ELR (cell line): ENCODE measurements at places on chromosomes 16 and 17.

DNA sequence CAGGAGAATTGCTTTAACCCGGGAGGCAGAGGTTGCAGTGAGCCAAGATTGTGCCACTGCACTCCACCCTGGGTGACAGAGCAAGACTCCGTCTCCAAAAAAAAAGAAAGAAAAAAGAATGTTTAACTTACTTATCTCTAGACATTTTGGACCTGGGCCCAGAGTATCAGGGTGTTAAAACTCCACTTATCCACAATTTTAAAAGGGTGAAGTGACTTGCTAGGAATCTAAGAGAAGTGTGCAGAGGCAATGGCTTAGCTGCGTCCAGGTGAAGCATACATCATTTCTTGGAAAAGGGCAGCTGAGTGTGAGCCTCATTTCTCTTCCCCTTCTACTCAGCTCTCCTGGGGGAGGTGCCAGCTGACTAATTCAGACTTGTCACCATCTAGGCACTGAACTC lies 25.1 kb downstream of the ALDH3A2 start:
- no peak for DNase-seq

GRCh38 chr16:90046971-90047713 lies 27.9 kb upstream of the DBNDD1 start:
- peak; percentile 74 for DNase-seq

GRCh38 chr16:84759061-84759460 lies 59.3 kb downstream of the USP10 start:
- DNase-seq = no peak

GRCh38 chr17:77371117-77371887 lies 230.5 kb downstream of the SEC14L1 start:
- no peak for DNase-seq

GRCh38 chr17:75854881-75855309 lies 240 bp downstream of the WBP2 start:
- DNase-seq = no peak
